NCI-H1417 (cell line): ENCODE measurements at places on chromosomes 6 and 20.

DNA sequence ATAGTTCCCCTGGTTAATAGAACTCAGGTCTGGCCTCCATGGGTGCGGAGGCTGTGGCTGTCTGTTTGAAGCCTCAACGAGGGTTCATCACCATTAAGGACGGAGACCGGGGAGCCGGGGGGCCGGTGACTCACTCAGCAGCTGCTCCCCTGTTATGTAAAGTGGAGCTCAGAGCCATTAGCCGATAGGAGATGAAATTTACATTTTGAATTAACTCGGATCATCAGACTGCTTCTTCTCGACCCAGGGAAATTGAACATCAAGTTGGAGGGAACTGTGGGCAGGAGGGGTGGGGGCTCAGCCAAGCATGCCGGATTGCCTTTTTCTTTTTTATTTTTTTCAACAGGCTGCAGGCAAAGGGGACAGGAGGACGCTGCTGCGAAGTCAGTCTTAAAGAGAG, 12.3 kb downstream of the PCK1 start:
- no peak for DNase-seq

- no peak for DNase-seq
These were observed 203.5 kb downstream of the KCNQ5 start for GRCh38 chr6:72825315-72825911.

- DNase-seq: peak; percentile 79
These were observed 19.5 kb downstream of the GCM2 start for GRCh38 chr6:10862361-10862760.

GRCh38 chr6:106448000-106448426, 87.5 kb downstream of the CRYBG1 start:
- DNase-seq: no peak

DNA sequence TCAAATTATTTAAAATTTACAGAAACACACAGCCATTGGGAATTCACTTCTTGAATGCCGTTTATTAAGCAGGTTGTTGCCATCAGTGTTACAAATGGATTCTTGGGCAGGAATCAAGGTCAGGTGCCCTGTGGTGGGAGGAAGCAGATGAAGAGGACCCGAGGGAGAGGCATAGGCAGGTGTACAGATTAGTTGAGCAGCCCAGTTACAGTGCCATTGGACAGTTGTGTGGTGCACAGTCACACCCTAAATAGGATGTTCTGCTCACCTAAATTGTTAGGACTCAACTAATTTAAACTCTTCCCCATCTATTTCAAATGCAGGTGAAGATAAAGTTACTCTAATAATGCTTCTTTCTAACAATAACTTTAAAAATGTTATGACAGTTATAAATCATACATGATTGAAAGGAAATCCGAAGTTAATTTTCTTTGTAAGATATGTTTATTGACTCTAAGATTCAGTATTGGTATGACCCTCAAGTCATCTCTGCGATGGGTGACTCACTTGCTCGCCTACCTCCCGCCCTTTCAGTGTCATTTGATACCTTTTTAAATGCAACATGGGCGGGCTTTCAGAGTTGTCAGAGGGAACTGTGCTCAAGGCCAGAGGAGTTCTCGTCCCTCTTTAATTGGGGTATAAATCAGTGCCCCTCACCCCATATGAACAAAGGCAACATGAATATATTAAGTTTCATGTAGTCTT, 35.1 kb downstream of the DSE start:
- no peak for DNase-seq

- DNase-seq: no peak
These were observed 154.8 kb upstream of the SLC35B3 start for GRCh38 chr6:8589941-8590729.

DNA sequence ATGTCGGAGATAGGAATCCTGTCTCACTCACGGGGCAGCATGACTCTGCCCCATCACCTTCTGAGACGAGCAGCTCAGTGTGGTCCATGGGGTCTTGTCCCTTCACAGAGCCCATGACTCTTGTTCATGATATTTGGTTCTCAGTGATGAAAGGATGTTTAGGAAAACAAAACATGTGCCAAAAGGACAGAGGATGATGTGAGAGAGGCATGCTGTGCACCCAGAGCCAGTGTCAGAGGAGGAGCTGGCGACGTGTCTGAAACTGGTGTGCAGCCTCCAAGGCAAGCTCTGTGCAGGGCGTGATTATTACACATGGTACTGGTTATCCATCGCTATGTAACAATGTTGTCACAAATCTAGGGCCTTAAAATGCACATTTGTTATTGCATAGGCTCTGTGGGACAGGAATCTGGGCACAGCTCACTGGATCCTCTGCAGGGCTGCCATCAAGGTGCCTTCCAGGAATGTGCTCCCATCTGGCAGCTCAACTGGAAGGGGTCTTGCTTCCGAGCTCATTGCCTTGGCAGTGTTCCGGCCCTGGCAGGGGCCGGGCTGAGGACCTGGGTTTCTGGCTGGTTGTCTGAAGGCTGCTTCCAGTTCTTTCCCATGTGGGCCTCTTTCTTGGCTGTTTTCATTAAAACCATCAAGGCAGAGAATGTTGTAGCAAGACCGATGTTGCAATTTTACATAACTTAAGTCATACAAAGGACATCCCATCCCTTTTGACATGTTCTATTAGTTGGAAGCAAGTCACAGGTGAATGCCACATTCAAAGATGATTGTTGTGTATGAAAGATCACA, 175.4 kb downstream of the ERMARD start:
- no peak for DNase-seq

DNA sequence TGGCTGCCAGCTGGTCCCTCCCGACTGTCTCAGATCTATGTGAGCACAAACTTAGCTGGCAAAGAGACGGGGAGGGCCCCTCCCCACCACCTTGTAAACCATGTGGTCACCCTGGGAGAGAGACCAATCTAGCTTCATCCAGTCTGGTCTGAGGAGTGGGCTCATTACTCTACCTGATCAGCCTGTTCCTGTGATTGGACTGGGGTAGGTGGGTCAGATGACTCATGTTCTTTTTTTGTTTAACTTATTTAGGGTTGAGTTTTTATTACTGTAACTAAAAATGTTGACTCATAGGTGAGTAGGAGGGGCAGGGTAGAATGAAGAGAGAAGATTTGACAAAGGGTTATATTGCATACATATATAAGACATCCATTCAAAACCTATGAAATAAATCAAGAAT, 4.7 kb downstream of the GSTA4 start:
- no peak for DNase-seq

DNA sequence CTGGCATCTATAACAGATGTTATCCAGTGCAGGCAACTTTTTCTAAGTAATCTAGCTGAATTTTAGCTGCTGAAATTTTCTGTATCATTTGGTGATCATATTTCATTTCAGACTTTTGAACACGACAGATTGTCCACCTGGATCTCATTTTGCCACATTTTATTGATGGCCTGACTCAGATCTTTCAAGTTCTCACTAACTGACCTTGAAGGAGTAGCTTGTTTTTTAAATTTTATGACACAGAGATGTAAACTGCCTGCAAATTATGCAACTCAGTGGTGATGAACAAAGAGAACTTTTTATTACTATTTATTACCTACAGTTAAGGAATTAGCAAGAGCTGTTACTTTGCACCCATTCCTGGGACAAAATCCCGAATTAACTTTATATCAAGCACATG, 366.4 kb downstream of the PAX1 start:
- no peak for DNase-seq

DNA sequence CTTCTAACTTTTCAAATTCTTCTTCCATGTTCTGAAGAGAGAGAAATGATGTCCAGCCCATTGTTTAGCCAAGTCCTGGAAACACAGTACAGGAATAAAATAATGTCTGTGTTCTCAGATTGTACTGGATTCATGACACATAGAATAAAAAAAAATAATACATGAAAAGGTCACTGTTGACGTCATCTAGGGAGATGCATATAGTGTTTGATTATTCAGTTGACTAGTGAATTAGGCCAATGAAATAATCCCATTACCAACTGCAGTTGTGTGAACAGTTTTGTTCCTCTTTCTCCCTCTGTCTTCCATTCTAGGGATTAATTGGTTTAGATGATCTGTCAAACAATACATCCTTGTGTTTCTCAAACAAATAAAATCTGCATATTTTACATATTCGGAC, 222.8 kb downstream of the ALDH8A1 start:
- DNase-seq: no peak

DNA sequence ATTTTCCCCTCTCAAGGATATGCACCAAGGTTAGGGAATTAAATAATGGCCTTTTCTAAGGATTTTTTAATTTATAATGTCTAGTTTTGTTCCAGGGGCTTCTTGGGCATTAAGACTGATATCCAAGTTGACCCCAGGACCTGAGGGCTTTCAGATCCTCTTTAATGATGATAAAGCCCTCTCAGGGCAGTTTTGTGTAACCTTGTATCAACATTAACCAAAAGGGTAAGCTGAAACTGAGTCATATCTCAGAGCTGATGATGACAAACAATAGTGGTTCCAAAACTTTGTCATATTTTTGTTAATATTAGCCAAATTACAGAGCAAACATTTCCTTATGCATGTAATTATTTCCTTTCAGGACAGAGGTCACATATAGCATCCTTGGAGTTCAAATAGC, 309.4 kb upstream of the MAN1A1 start:
- no peak for DNase-seq

DNA sequence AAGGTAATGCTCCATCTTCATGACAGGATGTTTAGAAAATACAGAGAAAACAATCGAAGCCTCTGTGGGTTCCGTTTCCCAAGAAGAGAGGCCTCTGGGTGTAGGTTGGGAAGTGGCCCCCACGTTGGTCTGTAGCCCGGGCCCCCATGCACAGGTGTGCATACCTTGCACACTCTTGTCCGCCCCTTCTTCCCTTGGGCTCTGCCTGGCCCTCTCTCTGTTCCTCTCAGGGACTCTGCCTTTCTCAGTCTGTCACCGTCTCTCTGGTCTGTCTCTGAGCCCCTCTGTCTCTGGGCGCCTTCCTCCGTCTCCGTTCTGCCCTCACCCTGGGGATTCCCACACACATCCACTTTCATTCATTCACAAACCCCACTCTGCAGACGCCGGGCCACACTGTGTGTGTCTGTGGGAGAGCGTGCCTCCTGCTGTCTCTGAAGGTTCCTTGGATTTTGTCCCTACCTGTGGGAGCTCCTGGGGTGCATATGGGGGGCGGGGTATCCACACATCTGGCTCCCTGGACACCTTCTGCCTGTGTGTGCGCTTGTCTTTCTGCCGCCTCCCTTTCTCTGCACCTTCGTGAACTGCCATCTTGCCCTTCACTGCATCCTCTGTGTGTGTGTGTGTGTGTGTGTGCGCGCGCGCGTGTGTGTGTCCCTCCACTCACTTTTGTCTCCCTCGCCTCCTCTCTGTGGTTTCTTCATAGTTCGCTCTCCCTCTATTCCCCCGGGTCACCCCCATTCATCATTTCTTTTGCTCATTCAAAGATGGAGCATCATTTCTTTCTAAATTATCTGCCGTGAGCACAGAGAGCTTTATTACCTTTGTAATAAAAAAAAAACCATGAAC, 75.3 kb downstream of the SRC start:
- DNase-seq: no peak

DNA sequence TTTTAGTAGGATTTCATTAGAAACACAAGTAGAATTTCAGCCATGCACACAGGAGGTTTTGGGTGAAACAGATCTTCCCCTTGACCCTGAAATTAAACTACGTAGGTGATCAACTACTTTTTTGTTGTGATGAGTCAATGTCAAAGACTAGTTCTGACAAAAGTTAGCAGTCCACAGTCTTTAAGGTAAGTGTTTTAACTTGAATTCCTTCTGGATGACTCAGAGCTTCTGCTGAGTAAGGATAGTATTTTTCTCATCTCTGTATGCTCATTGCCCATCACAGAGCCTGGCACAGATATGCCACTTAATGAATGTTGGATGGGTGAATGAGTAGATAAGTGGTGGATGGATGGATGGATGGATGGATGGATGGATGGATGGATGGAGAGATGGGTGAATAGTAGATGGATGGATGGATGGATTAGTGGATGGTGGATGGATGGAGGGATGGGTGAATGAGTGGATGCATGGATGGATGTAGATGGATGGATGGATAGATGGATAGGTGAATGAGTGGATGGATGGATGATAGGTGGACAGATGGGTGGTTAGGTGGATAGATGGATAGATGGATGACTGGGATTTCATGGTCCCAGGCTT, 165.3 kb downstream of the ZMYND8 start:
- DNase-seq: no peak

- no peak for DNase-seq
These were observed 80.7 kb downstream of the SYTL3 start for GRCh38 chr6:158730541-158730907.

DNA sequence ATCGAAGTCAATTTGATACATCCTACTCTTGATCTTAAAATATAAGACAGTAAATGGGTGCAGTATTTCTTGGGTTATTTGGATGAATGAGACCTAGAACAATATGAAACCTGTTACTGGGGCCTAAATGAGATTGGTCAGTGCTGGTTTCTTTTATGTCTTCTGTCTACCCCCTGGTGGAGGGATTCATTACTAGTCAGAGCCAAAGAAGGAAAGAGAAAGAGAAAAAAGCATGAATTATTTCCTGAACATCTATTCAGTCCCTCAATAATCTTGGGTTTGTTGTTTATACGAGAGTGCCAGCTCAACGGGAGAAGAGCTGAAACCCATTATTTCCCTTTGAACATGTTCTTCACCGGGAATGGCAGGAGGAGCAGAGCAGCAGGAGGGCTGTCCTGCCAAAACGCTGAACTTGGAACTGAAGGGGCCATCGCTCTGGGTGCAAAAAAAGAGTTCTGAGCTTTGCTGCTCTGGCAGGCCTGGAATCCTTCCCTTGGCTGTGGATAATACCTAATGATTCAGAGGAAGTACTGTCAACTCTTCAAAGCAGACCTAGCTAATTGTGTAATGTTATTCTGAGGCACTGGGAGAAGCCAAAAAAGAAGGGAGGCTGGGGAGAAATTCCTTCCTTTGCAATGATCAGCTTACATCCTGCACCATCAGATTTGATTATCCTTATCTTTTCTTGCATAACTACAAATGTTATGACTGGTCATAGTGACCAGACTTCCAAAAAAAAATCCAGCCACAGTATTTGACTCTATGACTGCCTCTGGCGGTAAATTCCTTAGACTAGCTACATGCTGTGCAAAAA, 72.0 kb downstream of the BLOC1S5 start:
- DNase-seq: peak; percentile 46

- peak; percentile 79 for DNase-seq
These were observed 712 bp downstream of the DEK start for GRCh38 chr6:18263418-18264218.

DNA sequence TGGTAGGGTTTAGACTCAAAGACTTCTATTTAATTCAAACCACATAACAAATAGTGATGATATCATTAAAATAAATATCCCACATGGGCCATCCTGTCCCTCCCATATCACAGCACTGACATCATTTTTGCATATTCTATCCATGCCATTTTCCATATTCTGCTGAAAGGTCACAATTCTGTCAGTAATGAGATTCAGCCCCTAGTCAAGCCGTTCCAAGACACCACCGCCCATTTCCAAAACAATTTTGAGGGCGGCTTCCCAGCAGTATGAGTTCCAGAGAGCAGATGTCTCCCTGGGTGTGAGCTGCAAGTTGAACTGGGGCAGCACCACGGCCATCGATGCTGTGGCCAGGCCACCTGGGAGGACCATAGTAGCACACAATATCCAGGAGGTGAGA, 65.1 kb upstream of the PLEKHG1 start:
- no peak for DNase-seq

DNA sequence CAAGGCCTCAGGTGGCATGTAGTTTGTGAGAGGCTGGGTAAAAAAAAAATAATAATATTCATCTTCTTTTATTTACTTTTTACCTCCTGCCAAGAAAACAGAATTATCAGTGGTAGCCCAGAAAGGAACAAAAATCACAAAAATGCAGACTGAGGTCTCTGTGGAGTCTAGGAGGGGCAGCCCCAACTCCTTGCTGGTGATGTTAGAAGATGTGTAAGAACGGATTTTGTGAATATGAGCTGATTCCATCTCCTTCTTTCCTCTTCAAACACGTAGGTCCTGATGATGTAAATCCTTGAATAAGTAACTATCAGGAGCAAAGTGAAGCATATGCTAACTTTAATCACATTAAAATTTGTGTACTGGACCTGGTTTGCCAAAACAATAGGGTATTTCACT, 226.8 kb downstream of the EYA4 start:
- no peak for DNase-seq
